ENCODE measurements at places on chromosomes 4 and X.

DNA sequence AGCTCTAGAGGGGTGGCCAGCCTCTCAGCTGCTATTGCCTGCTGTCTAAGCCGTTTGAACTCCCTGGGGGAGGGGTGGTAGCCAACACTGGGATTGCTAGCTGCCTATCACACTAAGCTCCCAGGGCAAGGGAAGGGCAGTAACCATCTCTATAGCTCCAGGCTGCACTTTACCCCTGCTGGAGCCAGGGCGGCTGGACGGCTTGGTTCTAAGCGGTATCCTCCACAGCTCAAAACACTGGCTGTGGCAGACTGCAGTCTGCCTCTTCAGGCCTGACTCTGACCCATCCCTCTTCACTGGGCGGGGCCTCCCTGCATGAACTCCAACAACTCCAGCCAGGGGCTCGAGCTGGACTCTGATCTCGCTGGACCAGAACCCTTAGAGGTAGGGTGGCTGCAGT, 55.3 kb upstream of the GNRHR start:
- no peak for DNase-seq

DNA sequence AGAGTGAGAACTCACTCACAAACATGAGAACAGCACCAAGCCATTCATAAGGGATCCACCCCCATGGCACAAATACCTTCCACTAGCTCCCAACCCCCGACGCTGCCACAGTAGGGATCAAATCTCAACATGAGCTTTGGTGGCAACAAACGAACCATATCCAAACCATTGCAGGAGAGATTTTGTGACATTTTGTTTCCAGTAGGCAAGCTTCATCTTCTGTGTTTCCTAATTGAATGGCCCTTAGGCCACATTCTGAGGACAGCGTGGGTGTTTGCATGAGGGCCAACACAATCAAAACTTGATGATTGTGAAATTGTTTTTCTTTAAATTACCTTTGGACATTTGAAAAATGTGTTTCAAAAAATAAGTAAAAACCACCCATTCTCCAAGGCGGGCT, 102.6 kb upstream of the LNX1 start:
- DNase-seq: no peak

DNA sequence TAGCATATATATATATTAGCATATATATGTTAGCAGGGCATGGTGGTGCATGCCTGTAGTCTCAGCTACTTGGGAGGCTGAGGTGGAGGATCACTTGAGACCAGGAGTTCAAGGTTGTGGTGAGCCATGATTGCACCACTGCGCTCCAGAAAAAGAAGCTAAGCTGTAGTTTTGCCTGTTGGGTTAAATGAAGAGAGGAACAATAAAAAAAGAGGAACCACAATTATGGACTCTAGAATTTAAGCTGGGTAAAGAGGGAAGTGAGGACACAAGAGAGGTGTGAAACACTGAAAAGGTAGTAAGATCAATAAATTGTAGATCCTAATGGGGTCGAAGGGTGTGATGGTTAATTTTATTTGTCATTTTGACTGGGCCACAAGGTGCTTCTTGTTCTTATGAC, 40.5 kb upstream of the HSD17B10 start:
- no peak for DNase-seq

GRCh38 chrX:74343343-74344279, 39.6 kb downstream of the ZCCHC13 start:
- peak; percentile 71 for DNase-seq

- DNase-seq: no peak
These were observed 1.3 kb downstream of the FAM149A start for GRCh38 chr4:186105647-186106321.

DNA sequence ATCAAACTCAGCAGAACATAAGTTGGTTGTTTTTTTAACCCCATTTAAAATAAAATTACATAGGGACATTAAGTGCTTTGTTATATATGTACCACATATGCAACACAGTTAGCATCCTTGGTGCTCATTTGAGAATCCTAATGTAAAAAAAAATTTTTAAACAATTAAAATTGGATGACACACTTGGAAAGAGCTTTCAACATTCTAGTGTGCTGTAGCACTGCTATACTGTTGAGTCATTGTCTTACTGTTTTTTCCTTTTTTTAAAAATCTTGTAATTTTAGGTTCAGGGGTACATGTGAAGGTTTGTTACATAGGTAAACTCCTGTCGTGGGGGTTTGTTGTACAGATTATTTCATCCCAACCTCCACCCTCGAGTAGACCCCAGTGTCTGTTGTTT, 12.8 kb downstream of the THAP9 start:
- no peak for DNase-seq

- DNase-seq: no peak
These were observed 1666.4 kb upstream of the IGFBP7 start for GRCh38 chr4:58776627-58777026.

- DNase-seq: no peak
These were observed 89.4 kb upstream of the TRIM2 start for GRCh38 chr4:153114771-153115321.

DNA sequence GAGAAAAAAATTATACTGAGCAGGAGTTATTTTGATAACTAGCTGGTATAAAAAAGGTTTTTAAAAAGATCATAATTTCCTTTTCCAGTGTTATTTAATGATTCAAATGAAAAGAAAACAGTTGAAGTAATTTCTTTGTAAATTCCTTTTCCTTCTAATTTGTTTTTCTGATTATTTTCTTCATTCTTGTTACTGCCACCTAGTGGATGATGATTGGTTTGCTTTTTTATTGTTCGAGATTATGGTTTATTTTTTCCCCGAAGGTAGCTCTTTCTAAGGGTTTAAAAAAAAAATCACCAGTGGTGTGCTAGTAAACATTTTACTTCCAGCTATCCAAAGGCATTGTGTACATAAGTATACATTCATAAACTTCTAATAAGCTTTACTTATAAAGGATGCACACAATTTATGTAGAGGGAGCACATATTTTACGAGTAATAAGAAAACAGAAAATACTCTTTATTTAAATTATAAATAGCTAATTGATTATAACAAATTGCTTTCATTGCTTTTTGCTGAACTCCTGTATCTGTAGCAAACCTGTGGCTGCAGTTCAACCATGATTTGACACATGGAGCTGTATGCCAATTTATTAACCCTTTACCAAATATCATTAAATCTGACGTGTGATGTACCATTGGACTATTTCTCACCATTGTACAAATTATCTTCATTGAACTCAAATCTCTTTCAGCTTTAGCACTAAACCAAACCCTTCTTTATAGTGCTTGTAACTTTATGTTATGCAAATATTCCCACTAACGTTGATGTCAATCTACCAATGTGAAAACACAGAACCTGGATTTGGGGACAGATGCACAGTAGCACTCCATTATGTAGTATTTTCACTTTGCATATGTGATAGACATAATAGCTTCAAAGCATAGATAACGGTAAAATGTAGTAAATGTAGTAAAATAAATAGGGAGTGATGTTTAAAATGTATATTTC, 97.8 kb upstream of the ANK2 start:
- DNase-seq: no peak

DNA sequence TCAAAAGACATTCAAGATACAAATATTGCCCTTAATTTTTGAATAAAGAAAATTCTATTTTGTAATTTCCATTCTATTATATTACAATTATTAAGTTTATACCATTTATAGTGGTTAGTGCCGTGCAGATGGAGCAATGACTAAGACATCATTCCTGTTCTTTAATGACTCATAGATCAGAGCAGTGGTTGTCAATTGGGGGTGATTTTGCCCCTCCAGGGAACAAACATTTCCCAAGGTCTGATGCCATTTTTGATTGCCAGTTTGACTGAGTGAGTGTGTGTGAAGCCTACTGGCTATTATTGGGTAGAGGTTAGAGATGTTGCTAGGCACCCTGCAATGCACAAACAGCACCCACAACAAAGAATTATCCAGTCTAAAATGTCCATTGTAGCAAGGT, 97.9 kb upstream of the DDIT4L start:
- DNase-seq: no peak

DNA sequence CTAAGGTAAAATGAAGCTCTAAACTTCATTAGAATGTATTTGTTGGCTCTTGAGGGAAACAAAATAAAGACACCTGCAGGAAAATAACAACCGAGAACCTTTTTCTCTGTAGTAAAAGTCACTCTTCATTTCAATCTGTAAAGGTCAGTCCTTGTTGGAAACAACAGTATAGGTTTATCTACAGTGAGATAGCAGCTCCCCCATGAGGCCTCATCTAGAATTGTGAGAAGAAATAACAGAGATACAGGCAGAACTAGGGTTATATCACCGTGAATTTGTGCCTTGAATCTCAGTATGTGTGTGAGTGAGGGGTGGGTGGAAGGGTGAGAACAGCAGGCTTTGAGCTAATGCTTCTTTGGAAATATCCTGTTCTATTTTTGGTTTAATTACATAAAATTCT, 107.8 kb upstream of the FMR1 start:
- DNase-seq: no peak

DNA sequence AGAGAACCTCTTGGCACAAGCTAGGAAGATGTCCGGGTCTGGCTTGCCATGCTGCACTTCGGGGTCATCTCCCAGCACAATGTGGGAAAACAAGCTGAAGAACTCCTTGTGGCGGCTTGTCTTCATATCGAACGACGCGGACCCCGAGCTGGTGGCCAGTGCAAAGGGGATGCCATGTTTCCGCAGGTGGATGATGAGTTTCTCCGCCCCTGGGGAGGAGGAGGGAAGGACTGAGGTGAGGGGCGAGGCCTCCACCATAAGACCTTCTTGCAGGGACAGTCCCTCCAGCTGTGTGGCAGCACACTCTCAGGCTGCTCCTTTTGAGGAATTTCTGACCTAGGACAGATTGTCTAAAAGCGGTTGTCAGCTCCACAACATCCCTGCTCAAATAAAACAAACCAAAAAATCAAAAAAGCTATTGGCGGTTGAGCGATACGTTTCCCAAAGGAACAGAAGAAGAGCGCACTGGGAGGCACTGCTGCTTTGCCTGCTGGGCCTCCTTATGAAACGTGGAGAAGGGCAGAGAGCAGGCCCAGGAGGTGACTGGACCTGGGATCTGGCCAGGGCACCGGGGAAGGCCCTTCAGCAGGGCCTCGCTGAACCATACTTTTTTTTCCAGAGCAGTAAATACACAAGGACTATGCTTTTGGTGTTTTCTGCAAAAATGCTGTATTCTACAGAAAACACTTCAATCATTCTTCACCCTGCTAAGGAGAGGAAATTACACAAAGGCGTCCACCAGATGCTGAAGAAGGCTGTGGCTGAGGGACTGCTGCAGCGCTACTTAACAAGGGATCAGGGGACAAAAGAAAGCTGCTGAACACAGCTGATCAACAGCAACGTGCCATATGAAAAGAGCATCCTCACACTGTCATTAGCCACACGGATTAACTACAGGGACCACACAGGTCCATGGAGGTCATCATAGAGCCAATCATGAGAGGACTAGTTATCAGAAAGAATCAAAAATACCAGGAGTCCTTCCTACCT, 70.0 kb upstream of the STS start:
- no peak for DNase-seq

GRCh38 chr4:85929961-85930665, 429.7 kb downstream of the MAPK10 start:
- no peak for DNase-seq

DNA sequence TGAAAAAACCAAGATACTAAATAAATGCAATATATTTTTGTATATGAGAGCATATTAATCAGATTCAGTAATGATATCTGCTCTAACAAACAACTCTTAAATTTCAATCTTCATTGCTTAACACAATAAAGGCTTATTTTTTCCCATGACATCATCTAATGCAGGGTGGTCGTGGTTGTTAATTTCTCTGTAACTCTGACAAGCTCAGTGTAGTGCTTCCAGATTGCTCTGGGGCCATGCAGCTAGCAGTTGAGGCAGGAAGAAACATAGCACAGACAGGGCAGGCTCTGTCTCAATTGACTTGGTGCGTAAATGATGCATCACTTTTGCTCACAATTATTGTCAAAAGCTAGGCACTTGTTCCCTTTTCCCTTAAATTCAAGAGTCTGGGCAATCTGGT, 869 bp upstream of the GRXCR1 start:
- DNase-seq: no peak

DNA sequence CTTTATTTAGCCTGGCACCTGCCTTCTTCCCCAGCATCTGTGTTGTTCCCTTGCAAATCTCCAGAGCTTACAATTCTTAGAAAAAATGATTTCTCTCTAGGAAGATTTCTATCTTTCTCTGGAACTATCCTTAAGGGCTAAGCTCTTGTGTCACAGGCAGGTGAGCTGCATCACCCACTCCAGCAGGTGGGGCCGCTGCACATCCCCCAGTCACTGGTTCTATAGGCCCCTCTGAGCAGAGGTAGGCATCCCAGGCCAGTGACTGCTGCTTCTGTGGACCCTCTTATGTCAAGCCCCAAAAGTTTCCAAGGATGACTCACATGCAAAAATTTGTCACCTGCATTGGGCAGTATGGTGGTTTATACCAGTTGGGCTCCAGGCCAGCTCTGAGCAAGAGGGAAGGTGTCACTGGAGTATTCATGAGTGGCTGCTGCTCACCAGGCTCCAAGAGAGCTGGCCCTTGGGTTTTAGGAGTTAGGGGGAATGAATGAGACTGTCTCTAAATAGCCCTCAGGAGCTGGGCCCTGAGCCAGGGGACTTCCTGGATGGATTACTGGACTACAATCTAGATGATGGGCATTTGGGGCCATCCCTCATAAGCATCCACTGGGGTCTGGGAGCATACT, 208.1 kb upstream of the EOLA2 start:
- no peak for DNase-seq

DNA sequence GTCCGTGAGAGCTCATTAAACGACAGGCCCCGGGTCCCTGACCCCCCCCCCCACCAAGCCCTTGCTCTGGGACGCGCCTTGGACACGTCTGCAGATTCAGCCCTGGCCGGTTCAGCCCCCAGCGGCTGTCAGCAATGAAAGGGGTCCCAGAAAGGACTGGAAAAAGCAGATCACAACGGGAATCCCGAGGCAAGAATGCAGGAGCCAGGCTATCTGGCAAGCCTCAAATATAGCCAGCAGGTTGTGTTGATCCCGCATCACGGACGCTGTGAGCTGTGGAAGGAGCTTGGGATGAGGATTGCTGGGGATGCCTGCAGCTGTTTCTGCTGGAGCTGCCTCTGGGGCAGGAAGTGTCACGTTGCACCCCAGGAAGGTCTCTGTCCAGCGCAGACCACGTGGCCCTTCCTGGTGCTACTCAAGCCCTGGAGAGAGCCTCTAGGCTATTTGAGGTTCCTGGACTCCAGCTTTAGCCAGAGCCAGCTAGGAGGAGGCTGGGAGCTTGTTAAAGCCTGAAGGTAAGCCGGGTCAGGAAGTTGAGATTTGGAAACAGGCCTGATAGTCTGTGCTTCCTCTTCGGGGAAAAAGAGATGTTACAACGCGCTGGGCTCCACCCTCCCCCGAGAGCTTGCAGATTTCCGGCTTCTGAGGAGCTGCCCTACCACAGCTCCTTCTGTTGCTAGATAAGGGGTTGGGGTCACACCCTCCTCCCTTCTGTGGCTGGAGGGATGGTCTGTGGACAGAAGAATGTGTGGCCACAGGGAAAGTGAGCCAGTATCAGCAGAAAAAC, 19.3 kb upstream of the CSF2RA start:
- DNase-seq: no peak

DNA sequence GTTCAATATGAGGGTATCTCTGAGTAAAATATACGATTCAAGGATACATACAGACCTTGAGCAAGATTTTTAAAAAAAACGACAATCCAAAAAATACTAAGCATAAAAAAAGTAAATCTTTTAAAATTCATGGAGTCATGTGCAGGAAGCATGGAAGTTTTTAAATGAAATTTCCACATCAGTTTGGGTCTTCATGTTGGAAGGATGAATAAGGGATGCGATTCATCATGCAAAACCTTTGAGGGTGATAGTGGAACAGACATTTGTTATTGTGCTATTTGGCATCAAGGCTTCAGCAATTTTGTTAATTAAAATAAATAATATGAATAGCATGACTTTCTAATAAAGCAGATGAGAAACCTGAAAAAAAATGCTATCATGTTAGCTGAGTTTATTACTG, 815.0 kb upstream of the PCDH10 start:
- DNase-seq: no peak

GRCh38 chr4:40629401-40630334, at the start of gene RBM47:
TSS of gene RBM47 (minus strand) at chr4:40629864. CDS start at chr4:40438893, 190,971 bp downstream.
- peak; percentile 3 for DNase-seq

Measured in AG09319 (cell line).